ENCODE measurements at places on chromosomes 2 and 18. TPM values are rescaled to one million over a fixed set of nuclear protein-coding genes. Genes with fewer than 3 reads are reported as not detected.

DLX2 gene
- total RNA-seq: 0.17 TPM

MC5R gene
- total RNA-seq: not detected

SUPT7L gene
- total RNA-seq: 22.8 TPM

CCDC74A gene
- 12.7 TPM for total RNA-seq

SERPINB13 gene
- total RNA-seq: not detected

PLEKHA3 gene
- 4.8 TPM for total RNA-seq

GPR155 gene
- total RNA-seq: 7.1 TPM

CAPN14 gene
- 0.33 TPM for total RNA-seq

ANKRD30B gene
- total RNA-seq: 0.50 TPM

GPR35 gene
- 0.99 TPM for total RNA-seq

SLC4A5 gene
- under 0.01 TPM for total RNA-seq

ARHGEF33 gene
- total RNA-seq: 0.29 TPM

HTR2B gene
- 9.8 TPM for total RNA-seq

GPR55 gene
- not detected for total RNA-seq

RIT2 gene
- not detected for total RNA-seq

IL1R2 gene
- total RNA-seq: not detected

TNFAIP6 gene
- total RNA-seq: 32.4 TPM

TRIM43 gene
- total RNA-seq: not detected

MAIP1 gene
- total RNA-seq: 36.2 TPM

REL gene
- 3.3 TPM for total RNA-seq

SH3RF3 gene
- 8.4 TPM for total RNA-seq

NAT8 gene
- not detected for total RNA-seq

RBM45 gene
- total RNA-seq: 29.4 TPM

RBM44 gene
- total RNA-seq: 0.58 TPM

SKOR2 gene
- not detected for total RNA-seq

All from smooth muscle cell of trachea (primary cell).